ENCODE measurements at places on chromosomes 1 and 21.

DNA sequence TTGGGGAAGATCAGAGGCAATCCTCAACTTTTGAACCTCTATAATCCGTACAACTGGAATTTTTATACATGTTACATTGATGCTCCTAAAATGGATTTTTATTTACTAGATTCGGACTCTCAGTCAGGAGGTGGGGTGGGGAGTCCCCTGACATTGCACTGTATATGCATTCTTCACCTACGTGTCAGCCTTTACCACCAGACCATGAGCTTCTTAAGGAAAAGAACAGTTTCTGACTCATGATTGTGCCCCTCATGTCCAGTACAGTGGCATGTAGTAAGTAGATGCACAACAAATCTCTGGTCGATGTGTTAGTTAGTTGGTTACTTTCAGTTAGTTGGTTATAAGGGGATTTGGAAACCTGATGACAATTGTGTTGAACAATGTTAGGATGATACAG lies 15.4 kb downstream of the LPAR3 start:
- no peak for DNase-seq

- DNase-seq: no peak
Measured at GRCh38 chr1:17436380-17437174, 2.9 kb downstream of the RCC2 start.

DNA sequence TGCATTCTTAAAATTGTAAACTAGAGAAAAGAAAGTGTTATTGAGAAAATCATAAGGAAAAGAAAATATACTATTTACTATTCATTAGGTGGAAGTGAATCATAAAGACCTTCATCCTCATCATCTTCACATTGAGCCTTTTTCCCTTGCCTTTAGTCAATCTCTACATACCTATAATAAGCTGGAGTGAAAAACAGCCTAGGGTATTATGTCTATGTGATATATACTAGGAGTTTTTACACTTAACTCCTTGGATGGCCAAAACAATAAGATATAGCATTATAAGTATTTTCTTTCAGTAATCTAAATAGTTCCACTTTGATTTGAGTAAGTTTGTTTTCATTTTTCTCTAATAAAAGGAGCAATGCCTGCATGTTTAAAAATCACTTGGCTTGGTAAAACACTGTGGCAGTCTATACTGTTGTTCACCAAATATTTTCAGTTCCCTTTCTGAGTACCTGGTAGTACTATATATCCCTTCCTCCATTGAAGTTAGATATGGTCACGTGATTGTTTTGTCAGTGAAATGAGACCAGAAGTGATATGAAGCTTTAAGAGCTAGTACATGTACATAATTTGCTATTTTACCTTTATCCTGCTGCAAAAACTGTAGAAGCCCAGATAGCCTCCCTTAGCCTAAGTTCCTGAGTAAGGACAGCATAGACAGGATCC lies 78.3 kb downstream of the CLEC20A start:
- DNase-seq: no peak

DNA sequence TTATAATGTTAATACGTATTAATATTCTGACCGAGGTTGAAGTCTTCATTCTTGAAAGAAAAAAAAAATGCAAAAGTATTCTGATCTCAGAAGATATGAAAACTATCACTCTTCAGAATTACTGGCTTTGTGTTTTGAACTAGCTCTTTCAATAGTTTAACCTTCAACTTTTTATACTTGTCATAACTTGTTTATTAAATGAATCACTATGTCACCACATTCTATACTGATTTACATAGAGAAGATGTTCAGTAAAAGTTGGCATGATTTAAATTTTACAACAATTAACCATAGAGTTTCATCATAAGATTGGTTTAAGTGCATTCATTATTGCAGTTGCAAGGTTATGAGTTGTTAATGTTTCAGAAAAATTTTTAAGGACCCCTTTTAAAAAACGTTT lies 57.3 kb downstream of the HS2ST1 start:
- no peak for DNase-seq

- DNase-seq: no peak
Measured at GRCh38 chr1:70382682-70383081, 28.2 kb upstream of the ANKRD13C start.

- DNase-seq: no peak
Measured at GRCh38 chr1:42835422-42835821, 11.0 kb upstream of the ZNF691 start.

DNA sequence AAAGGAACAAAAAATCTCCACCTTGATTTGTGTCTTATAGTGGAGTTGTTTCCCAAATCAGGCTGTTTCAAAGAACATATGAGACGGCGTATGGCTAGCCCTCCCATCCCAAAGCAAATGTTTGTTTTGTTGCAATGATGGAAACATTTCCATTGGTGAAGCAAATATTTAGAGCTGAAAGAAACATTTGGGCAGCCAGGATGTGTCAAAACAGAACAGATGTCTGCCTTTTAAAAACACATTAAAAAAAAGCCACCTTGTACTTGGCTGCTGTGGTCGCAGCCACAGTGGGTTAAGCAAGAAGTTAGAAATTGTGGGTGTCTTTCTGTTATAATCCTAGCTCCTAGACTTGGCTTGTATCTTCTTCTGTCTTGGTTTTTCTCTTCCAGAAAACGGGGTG lies 116.3 kb downstream of the PEX14 start:
- no peak for DNase-seq

- DNase-seq: no peak
Measured at GRCh38 chr21:15301014-15301413, 236.2 kb upstream of the NRIP1 start.

DNA sequence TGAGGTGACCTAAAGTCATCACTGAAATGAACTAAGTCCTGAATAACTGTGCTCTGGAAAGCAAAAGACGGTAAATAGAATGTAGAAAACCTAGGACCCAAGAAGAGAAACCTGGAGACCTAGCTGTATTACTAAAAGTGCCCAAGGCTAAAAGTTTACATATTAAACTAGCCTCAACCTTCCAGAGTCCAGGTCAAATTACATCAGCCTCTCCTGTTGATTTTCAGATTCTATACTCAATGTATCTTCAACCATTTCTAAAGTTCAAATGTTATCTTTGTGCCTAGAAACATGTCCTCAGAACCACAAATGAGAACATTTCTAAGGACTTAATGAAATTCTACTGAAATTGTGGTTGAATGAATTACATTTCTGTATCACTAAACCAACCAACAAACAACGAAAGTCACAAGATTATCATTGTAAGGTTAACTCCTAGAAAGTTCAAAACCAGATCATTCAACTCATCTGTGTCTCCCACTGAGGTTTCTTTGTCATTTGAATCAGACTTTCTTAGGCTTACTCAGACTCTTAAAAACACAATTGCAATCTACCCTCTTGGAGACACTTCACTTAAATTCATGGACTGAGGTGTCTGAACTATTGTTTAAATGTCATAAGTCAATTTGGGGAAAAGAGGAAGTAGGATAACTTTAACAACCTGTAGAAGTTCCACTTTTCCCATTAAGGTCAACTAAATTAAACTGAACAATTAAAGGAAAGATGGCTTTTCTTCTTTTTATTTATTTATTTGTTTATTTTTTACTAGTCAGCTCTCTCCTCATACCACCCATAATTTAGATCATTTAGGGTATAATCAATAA lies 207.7 kb downstream of the BARHL2 start:
- no peak for DNase-seq

DNA sequence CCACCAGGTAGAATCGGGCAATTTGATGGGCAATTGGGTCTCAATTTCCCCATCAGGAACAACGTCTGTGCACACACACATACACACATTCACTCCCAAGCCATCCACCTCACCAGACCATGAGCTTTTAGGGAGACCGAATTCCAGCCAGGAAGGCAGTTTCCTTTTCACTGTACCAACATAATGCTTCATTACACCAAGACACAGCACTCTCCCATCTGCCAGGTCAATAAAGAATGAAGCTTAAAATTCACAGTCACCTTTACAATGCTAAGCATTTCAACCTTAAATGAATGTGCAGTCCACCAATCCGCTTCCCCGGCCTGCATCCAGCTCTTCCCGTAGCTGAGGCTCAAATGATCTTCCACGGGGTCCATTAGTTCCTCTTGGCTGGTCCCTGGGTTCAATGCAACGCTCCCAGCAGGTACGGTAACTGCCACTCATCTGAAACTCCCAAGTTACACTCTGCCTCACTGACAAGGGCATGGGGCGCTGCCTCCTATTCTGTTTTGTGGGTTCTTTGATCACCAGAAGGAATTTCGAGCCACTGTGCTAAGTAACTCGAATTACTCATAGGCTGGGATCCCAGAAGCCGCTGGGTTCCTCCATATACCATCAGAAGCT lies 105.0 kb downstream of the SIM2 start:
- no peak for DNase-seq

DNA sequence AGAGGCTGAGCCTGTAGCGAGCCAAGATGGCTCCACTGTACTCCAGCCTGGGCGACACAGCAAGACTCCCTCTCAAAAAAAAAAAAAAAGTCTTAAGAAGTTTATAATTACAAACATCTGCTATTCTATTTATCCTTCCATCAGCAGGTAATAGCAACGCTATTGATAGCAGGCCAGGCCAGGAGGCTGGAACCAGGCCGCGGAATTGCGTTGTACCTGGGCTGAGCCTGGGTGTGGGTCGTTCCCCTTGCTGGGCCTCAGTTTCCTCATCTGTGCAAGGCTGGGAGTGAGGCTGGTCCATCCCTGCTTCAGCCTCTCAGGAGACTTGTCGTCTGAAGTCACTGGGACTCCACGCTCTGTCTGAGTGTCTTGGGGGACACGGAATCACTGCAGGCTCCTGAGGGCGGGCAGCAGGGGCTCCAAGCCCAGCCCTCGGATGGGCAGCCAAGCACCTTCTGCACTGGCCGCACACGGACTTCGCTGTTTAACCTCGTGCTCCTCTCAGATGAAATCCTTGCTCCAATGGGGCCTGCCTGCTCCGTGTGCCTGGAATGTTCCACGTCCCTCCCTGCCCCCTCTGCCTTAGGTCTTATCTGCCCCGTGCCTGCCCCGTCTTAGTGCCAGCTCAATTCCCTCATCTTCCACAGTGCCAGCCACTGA lies 103.9 kb upstream of the C1orf174 start:
- no peak for DNase-seq
